ENCODE measurements at places on chromosomes 2 and 18.
A peak's percentile ranks its signal among the peaks of the same experiment; 100 is the strongest.

- DNase-seq, result no peak
Observed at GRCh38 chr2:239671471-239671870, 270.7 kb upstream of the HDAC4 start.

- no peak for DNase-seq
Observed at GRCh38 chr2:5951471-5951870, 259.3 kb downstream of the SOX11 start.

- DNase-seq, result peak; percentile 23
Observed at GRCh38 chr18:3620146-3621119, 170.5 kb downstream of the TGIF1 start.

- DNase-seq, result peak; percentile 49
Observed at GRCh38 chr2:225002039-225002655, 40.1 kb downstream of the DOCK10 start.

GRCh38 chr2:144470334-144470733 lies 49.6 kb downstream of the ZEB2 start:
- DNase-seq, result no peak

DNA sequence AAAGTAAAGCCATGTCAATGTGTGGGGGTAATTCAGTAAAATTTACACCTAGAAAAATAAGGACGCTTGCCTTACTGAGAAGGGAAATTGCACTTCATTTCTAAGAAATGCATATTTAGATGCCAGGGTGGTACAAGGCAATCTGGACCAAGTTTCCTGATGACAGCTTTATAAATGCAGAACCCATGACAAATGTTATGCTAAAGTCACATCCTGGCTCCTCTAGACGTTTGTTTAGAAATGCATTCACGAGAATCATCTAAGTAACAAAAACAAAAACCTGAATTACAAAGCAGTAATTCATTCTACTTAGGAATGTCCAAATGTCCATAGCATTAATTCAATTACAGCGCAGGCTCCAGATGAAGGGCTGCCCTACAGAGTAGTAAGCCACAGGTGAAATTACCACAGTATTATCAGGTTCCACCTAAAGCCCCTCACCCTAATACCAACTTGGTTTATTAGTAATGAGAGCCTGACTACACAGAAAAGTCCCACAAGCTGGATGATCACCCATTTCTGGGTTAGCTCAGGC lies 49.8 kb downstream of the REV1 start:
- DNase-seq, result no peak

GRCh38 chr2:42050703-42051542 lies 3.1 kb downstream of the PKDCC start:
- DNase-seq, result no peak

DNA sequence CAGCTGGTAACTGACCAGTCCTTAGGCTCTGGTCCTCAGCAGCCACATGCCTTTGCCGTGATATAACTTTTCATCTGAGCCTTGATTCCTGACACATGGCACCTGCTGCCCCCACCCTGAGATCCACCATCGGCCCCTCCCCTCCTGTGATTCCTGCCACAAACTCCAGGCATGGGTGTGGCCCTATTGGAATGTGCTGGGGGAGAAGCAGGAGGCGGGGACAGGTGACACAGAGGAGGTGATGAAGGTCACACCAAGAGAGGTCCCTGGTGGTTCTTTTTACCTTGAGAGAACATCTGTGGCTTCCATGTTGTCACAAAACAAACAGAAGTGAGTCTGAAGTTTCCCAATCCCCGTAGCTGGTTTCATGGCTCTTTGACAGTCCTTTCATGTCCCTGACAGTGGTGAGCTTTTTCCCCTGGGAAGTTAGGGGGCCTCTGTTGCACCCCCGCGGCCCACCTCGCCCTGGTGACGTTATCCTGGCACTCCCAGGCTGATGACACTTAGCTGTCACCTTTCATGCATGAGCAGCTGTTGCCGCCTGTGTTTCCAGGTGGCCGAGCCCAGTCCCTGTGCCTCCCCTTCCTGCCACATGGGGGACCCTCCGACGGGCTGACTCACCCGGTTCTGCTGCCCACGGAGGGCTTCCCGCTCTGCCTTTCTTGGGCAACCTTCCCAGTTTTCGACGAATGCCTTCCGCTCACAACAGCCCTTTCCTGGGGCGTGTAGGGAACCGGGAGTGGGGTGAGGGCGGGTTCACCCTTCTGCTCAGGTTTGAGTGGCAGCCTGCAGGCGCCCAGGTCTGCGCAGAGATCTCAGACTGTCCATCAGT lies 66.3 kb upstream of the GLI2 start:
- DNase-seq, result no peak

- DNase-seq, result no peak
Observed at GRCh38 chr2:143553261-143553660, 424.0 kb downstream of the ARHGAP15 start.

DNA sequence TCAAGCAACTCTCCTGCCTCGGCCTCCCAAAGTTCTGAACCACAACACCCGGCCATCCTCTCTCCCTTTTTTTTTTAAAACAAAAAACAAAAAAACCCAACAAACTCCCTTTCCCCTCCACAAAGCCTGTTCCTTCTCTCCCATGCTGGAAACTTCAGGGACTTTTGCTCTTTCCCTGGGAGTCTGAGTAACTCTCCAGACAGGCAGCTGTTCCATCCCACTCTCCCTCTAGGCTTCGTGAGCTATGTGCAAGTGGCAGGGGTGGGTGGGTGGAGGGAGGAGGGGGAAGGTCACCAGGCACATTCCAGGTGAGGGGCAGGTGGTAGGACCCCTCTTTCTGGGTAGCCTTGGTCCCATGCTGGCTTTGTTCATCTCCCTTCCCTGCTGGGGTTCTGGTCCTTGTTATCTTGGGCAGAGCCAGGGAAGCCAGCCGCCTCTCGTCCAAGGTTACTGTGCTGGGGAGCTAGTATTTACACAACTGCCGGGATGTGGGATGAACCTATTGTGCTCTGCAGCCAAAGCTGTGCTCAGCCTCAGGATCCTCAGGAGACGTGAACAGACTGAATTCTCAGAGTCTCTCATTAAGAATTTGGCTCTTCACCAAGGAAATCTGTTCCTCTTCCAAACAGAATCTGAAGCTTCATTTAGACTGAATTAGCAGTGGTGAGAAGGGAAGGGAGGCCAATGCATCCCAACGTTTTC lies 106.9 kb downstream of the LIPG start:
- no peak for DNase-seq

DNA sequence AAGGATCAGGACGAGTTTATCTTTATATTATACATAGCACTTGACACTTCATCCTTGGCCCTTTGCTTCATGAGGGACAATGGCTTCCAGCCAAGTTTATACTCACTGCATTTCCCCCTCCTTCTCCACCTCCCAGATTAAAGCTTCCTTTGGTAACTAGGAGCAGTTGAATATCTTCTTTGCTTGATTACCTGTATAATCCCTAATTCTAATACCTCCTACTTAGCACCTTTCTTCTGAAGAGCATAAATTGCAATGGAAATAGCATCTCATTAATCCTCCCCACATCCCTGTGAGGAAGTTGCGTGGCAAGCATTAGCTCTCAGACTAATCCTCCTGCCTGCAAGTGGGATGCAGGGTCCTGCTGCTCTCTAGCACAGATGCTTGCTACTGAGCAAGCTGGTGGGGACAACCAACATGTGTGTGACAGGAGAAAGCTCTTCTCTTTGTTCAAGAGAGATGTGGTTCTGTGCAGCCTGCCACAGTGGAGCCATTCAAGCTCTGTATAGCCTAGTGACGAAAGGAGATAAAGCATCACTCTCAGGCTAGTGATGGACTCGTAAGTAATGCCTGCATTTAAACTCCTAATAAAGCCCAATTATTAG lies 19.1 kb downstream of the KLHL14 start:
- DNase-seq, result no peak

DNA sequence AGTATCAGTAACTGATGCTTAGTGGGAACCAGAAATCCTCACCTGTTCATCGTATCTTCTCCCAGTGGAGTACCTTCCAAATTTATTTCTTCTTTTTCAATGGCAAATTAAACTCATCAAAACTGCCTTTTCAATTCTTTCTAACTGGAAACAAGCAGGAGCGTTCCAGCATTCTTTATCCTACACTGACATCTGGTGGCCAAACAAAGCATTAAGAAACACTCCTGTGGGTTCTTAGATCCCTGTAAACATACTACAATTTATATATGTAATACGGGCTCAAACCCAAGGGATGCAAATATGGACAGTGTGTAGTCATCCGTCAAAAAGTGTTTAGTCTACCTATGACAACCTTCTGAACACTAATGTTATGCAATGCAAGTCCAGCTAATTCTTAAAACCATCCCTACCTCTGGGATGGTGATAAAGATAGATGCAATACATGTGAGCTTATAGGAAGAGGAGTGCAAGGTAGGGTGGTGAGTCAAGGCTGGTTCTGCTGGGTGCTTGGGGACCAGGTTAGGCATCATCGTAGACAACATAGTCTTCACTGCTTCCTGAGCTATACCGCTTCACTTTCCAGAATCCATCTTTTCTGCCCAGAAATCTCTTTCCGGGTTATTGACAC lies 375.0 kb downstream of the CTNNA2 start:
- DNase-seq, result no peak

GRCh38 chr2:69704446-69704845 lies 37.5 kb upstream of the ANXA4 start:
- no peak for DNase-seq

DNA sequence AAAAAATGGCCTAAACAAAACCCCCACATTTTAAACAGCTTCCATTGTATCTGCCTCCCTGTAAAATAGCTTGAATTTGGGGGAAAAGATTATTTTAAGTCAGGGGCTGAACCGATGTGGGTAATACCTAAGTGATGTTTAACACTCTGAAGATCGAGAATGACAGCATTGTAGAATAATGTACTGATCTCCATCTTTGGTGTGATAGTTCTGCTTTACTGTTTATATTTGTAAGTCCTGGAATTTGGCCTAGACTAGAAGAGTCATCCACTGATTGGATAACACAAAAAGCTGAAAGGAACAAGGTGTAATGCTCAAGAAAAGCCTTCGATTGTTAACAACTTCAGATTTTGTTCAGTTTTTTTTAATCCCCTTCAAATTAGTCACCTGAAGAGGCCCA lies 53.8 kb upstream of the CCDC68 start:
- no peak for DNase-seq

- DNase-seq, result no peak
Observed at GRCh38 chr18:59802031-59802430, 97.8 kb upstream of the PMAIP1 start.

GRCh38 chr2:220162320-220162719 lies 534.9 kb downstream of the SLC4A3 start:
- no peak for DNase-seq

DNA sequence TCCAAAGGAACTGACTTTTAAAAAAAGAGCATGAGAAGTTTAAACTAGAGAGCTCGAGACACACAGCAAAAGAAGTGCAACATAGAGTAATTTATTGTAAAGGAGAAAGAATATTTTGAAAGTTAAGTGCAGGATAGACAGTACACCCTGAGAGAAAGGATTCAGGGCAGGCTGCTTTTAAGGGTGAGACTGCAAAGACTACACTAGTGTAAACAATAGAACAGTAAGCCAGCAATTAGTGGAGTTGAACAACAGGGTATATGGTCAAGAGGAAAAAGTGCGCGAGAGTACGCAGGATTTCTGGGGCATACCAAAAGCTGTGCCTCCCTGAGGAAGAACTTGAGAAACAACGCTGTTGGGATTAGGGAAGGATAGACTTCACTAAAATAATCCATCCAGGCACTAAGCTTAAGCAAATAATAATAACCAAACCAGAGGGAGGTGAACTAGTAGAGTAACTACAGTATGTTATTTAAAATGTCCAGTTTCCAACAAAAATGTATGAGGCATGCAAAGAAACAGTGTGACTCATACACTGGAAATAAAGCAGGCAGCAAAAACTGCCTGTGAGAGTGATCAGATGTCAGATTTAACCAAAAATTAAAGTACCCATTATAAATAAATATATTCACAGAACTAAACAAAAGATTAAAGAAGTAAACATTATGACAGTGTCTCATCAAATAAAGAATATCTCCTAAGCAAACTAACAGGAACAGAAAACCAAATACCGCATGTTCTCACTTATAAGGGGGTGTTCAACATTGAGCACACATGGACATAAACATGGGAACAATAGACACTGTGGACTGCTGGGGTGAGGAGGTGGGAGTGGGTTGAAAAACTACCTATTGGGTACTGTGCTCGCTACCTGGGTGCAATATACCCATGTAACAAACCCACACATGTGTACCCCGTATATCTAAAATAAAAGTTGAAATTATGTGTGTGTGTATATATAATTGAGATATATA lies 40.5 kb upstream of the EMILIN2 start:
- no peak for DNase-seq

DNA sequence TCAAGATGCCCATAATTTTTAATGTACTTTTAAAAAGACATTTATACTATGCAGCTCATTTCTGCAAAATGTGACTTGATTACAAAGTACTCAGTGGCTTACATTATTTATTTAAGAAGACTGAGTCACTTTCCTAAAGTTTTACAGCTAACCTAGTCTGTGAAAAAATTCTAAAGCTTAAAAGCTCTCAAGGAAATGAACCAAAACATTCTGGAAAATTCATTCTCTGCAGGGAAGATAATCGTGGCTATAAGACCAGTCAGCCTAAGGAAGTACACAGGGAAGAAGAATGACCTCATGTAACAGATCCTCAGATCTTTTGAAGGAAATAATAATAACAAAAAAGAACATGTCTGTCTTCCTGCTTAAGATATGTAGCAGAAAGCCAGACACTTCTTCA lies 232.1 kb upstream of the STK17B start:
- DNase-seq, result no peak

DNA sequence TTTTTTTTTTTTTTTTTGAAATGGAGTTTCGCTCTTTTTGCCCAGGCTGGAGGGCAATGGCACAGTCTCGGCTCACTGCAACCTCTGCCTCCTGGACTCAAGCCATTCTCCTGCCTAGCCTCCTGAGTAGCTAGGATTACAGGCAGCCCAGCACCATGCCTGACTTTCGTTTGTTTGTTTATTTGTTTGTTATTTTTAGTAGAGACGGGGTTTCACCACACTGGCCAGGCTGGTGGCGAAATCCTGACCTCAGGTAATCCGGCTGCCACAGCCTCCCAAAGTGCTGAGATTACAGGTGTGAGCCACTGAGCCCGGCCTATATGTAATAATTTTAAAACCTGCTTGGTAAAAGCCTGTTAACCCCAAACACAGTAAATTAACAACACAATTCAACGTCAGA lies 435.7 kb downstream of the LRRTM4 start:
- no peak for DNase-seq

GRCh38 chr2:99624677-99625076 lies 134.9 kb upstream of the REV1 start:
- no peak for DNase-seq

GRCh38 chr2:180004731-180005130 lies 2.4 kb downstream of the CWC22 start:
- DNase-seq, result no peak

DNA sequence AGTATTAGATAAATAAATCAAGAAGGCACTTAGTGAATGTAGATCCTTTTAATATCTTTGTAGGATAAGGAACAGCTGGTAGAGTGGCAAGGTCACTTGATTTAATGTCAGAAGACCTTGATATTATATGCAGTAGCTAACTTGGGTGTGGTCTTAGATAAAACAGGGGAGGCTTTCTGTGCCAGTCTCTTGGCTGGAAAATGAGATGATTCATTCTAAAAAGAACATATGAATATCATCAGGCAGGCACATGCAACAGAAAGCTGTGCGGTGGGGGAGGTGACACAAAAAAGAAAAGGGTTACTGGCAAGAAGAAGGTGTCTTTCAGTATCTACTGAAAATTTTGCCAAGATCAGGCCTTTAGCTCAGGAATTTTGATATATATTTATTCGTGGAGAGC lies 931.7 kb upstream of the CELF4 start:
- no peak for DNase-seq
